NCI-H187 treated with DMSO at 0.1 percent for 48 hours (cell line): ENCODE measurements at places on chromosomes 12 and 14.

GRCh38 chr12:57983858-57984505, 42.6 kb downstream of the ATP23 start:
- DNase-seq: no peak

DNA sequence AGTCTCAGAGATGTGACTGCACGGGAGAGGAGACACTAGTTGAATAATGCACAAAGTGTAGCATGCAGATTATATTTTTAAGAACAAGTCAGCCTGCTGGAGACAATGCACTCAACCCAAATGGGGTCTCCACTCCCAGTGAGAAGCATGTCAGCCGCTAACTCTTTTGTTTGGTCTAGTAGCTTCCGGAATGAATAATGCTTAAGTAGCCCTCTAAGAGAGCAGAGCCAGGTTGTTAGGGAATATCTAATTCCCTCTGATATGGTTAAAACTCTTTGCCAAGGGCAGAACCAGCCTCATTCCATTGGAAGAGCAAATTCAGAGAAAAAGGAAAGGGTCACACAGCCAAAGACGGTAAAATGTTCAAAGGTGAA, 80.4 kb downstream of the DAD1 start:
- DNase-seq: no peak

- no peak for DNase-seq
These were observed 176.3 kb upstream of the DIO2 start for GRCh38 chr14:80387563-80387981.

GRCh38 chr12:46567667-46568066, 195.1 kb upstream of the SLC38A2 start:
- DNase-seq: no peak

DNA sequence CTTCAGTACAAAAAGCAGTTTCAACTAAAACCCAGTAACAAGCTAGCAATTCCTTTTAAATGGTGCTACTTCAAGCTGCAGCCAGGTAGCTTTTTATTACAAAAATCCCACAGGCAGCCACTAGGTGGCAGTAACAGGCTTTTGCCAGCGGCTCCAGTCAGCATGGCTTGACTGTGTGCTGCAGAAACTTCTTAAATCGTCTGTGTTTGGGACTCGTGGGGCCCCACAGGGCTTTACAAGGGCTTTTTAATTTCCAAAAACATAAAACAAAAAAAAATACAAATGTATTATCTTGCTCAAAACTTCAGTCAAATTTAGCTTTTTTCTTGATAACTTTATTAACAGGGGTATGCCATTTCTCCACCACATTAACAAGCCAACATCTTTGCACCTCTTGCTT, 3.6 kb upstream of the CLEC4E start:
- DNase-seq: no peak

GRCh38 chr12:109358154-109358869, 10.6 kb downstream of the MYO1H start:
- DNase-seq: no peak

GRCh38 chr12:1463073-1463905, 131.1 kb downstream of the FBXL14 start:
- no peak for DNase-seq

DNA sequence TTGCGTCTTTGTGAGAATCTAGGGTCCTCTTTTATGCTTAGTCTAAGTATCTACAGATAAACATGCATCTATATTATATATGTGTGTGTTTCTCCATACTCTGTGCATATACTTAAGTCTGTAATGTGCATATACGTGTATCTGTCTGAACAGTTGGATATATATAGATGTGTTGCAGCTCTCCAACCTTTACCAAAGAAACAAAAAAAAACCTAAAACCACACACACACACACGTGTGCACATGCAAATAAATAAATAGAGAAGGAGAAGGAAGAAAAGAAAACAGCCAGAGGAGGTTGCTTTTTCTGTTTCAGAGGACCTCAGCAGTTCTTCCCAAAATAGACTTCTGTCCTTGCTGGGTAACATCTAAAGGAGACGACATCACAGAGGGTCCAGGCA, 244.9 kb downstream of the CACNA1C start:
- DNase-seq: no peak

DNA sequence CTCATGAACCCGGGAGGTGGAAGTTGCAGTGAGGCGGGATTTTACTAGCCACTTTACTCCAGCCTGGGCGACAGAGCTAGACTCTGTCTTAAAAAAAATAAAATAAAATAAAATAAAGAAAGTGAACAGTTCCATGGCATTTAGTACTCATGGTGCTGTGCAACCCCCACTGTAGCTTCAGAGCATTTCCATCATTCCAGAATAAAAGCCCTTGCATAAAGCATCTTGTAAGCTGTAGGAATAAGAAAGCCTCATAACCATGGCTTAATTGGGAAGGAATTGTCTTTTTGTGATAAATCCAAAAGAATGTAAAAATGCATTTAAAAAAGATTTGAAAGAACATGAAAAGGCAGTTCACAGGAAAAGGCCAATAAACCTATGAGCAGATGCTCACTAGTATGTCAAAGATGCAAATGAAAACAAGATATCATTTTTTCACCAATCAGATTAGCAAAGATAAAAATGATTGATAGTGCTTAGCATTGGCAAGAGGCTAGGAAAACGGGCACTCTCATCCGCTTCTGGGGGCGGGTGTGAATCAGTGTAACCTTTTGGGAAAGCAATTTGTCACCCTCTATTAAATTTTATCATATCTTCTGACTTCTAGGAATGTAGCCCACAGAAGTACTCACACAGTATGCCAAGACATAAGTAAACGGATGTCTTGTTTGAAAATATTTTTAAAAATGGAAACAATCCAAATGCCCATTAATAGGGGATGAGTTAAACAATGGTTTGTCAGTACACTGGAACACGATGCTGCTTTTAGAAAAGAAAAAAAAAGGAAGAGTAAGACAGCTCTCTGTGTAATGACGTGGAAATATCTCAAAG, 46.6 kb downstream of the CFAP251 start:
- DNase-seq: no peak

GRCh38 chr14:92026548-92027190, 13.2 kb downstream of the TRIP11 start:
- DNase-seq: no peak

DNA sequence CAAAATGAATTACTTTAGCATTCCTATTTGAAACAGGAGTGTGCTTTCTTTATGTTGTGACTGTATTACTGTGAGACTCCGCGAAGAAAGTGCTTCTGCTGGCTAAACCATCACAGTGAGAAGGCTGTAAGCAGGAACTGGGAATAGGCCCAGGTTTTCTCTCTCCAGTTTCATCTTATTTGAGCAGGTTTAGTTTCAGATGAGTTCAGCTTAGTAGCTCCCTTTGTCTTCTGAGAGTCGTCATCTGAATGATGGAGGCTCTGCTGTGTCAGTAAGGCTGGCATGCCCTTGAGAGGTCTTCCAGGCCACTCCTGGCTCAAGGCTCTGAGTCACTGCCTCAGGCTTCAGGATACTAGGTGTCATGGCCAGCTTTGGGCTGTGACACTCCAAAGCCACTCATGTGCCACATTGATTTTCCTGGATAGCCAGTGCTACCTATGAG, 205.6 kb upstream of the RGS6 start:
- DNase-seq: no peak

DNA sequence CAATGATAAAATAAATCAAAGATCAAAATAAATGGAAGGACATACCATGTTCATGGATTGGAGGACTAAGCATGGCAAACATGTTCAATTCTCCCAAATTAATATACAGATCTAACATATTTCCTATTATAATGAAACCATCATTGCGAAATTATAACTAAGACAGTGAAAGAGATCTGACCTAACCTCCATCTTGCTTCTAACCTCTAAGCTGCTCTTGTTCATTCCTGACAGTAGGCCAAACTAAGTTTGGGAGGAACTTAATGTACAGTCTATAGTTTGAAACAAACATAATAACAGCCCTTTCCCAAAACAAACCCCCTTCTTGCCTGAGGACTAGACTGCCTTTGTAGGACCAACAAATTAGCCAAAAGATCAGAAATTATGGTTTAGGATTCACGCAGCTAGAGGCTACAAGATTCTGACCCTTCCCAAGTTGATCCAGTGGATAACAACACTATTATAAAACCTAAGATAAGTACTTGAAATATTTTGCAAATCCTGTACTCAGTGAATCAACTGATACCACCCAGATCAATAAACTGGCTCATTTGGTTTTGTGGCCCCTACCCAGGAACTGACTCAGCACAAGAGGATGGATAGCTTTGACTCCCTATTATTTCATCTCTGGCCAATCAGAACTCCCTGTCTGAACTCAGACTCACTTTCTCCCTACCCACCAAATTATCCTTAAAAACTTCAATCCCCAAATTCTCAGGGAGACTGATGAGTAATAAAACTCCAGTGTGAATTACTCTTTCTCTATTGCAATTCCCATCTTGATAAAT, 41.7 kb upstream of the OR5AU1 start:
- DNase-seq: no peak

DNA sequence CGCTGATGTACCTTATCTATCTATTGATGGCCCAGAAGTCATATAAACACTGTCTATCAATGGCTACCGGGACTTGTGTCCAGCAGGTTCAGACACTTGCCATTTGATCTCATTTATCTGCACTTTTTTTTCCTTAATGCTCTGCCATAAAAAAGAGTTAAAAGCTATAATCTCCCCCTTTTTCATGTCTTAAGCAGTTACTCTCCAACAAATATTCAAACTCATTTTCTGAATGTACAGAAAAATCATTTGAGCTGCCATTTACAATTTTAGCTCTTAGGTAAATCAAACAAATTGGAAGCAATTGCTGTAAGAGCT, 101.4 kb downstream of the SLC8A3 start:
- no peak for DNase-seq

DNA sequence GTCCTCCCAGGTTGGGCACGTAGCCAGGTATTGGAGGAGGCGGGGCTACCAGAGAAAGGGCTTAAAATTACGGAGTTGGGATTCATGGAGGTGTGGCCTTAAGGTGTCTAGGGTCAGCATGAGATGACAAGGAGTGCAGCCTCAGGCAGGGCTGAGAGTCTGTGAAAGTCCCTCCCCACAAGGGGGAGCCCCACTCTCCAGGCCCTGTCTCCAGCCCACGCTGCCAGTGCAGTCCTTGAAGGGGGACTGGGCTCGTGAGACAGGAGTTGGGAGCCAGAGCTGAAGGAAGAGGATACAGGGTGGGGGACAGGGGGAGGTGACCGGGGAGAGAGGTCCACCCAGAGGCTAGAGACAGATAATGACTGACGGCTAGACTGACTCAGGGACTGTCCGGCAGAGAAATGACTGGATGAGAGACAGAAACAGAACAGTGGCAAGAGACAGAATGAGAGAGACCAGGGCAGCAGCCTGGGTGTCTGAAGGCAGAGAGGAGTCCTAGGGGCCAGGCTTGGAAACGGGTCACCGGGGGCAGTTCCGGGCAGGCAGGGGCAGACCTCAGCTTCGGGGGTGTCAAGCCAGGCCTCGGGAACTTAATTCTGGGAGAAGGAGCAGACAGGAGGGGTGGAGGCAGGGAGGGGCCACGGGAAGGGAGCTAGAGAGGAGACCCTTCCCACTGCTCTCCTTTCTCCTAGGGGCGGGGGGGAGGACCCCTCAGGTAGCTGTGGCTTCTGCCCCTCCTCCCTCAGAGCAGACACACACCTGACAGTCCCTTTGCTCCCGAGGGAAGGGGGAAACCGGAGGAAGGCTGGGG, 970 bp downstream of the CDH24 start:
- no peak for DNase-seq

DNA sequence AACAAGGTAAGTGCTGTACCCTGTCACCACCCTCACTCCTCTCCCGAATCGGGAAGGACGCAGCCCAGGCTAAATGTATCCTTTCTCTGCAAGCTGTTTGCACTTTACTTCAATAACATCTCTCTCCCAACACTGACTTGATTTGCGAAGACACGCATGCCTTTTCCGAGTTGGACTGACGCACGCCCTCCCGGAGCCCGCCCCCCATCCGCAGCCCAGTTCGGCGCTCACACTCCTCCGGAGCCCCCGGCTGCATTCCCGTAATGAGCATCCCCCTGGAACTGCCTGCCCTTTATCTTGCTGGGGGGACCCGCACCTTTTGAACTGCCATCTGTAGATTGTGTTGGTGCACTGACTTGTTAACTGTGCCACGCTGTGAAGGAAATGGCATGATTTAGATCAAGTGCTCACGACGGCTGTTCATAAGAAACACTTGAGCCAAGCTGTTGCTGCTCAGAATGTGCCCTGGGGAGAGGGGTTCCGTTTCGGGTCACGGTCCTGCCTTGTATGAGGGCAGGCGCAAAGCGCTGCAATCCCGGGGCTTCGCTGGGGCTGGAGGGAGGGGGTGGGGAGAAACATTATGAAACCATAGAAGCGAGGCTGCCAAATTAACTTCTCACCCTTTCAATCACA, 176.6 kb upstream of the CDKN3 start:
- no peak for DNase-seq

DNA sequence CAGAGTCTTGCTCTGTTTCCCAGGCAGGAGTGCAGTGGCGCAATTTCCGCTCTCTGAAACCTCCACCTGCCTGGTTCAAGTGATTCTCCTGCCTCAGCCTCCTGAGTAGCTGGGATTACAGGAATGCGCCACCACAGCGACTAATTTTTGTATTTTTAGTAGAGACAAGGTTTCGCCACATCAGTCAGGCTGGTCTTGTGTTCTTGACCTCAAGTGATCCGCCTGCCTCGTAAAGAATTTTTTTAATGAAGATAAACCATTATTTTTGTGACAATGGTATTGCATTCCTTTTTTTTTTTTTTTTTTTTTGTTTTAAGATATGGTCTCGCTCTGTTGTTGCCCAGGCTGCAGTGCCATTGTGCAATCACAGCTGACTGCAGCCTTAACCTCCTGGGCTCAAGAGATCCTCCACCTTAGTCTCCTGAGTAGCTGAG, 25.8 kb downstream of the ACVR1B start:
- DNase-seq: no peak

GRCh38 chr14:94142247-94142646, 12.8 kb upstream of the IFI27L2 start:
- DNase-seq: no peak

DNA sequence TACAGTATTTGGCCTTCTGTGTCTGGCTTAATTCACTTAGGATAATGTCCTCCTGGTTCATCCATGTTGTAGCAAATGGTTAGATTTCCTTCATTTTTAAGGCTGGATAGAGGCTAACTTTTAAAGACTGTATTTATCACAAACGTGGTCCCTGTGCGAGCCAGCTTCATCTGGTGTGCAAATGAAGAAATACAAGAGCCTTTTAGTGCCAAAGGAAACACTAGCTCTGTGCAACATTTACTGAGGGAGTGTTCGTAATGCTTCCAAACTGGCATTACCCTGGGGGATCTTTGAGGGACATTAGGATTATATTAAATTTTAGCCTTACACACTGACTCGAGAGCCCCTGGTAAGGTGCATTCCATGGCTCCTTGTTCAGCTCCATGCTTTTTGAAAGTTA, 43.0 kb upstream of the SLC38A2 start:
- DNase-seq: no peak

- no peak for DNase-seq
These were observed 12.0 kb upstream of the BLTP3B start for GRCh38 chr12:100154474-100155247.

- DNase-seq: no peak
These were observed 15.6 kb downstream of the BAG5 start for GRCh38 chr14:103546652-103547454.

- DNase-seq: no peak
These were observed 33.9 kb downstream of the SERPINA3 start for GRCh38 chr14:94646066-94646465.

GRCh38 chr12:48022676-48023385, 18.6 kb upstream of the COL2A1 start:
- DNase-seq: no peak

- peak; percentile 25 for DNase-seq
These were observed 33.7 kb upstream of the DLK1 start for GRCh38 chr14:100692859-100693558.

- DNase-seq: no peak
These were observed 2.5 kb downstream of the TAMALIN start for GRCh38 chr12:52009081-52009751.
